ENCODE measurements at places on chromosomes 5 and 9. TPM values are rescaled to one million over a fixed set of nuclear protein-coding genes. Genes with fewer than 3 reads are reported as not detected.

DNA sequence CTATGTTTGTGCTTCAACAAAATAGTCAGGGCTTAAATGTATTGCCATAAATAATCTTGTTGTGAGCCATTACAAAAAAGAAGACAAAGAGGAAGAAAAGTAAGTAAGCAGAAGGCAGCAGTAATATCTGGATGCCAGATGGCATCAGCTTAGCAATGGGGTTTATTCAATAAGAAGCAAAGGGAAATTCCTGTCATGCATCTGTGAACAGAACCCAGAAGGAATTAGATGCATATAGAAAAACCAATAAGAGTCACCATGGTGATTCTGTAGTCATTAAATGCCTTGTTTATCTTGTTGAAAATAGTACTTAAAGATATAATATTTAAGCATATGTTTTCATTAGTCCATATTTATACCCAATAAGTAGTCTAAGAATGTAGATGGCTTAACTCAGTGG is 216.0 kb downstream of the ADAMTSL1 start:
- ATAC-seq: no peak

GRCh38 chr9:38205279-38205678 is 136.3 kb upstream of the SHB start:
- no peak for ATAC-seq

DNA sequence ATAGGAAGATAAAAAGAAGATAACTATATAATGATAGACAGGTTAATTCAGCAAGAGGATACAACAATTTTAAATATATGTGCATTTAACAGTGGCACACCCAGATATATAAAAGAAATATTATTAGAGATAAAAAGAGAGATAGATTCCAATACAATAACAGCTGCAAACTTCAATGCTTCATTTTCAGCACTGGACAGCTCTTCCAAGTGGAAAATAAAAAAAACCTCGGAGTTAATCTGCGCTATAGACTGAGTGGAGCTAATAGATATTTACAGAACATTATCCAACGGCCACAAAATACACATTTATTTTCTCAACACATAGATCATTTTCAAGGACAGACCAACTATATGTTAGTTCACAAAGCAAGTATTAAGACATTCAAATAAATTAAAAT is 1229.5 kb upstream of the CDH6 start:
- no peak for ATAC-seq

- ATAC-seq: no peak
Measured at GRCh38 chr5:109998726-109999125, 309.0 kb downstream of the MAN2A1 start.

TMOD1 gene
- 38.6 TPM for total RNA-seq

- ATAC-seq: no peak
Measured at GRCh38 chr5:107502676-107503060, 168.1 kb downstream of the EFNA5 start.

GRCh38 chr9:21711504-21711903 is 90.9 kb upstream of the MTAP start:
- ATAC-seq: no peak

CDKN2B gene
- 9.2 TPM for total RNA-seq

PCDHGA3 gene
- total RNA-seq: 5.7 TPM

IL4 gene
- not detected for total RNA-seq

- ATAC-seq: no peak
Measured at GRCh38 chr5:67272453-67273130, 76.0 kb upstream of the CD180 start.
